ENCODE measurements at places on chromosomes 13 and 19.

- no peak for DNase-seq
Observed at GRCh38 chr19:48085076-48085475, 25.5 kb downstream of the PLA2G4C start.

DNA sequence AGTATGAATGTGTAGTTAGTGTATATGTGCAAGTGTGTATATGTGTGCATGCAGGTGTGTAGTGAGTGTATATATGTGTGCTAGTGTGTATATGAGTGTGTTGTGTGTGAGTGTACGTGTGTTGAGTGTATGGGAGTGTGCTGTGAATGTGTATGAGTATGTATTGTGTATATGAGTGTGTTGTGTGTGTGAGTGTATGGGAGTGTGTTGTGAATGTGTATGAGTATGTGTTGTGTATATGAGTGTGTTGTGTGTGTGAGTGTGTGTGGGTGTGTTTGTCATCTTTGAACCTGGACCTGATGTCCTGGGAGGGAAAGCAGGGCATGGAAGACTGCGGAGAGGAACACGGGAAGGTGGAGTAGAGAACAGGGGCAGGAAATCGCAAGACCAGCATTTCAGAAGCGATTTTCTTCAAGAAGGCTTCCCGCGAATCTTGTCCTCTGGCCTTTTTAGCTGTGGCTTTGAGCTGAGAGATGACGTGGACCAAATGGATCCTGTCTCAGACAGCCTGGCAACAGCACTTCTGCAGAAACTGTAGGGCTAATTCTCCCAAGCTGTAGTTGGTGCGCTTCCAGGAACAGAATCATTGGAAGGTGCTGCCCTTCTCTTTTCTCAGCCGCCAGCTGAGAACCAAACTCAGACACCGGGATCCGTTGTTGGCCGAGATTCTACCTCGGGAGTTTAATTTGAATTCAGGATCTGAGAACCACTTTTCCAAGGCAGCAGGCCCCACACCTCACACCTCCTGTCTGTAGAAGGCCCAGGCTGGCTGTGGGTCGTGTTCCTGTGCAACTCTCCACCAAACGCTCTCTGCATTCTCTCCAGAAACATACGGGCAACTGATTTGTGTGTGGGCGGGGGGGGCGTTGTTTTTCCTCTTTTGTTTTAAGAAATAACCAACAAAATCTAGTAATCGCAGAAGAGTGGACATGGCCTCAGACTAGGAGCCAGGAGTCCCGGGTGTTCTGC is 94.7 kb upstream of the RAP2A start:
- no peak for DNase-seq

DNA sequence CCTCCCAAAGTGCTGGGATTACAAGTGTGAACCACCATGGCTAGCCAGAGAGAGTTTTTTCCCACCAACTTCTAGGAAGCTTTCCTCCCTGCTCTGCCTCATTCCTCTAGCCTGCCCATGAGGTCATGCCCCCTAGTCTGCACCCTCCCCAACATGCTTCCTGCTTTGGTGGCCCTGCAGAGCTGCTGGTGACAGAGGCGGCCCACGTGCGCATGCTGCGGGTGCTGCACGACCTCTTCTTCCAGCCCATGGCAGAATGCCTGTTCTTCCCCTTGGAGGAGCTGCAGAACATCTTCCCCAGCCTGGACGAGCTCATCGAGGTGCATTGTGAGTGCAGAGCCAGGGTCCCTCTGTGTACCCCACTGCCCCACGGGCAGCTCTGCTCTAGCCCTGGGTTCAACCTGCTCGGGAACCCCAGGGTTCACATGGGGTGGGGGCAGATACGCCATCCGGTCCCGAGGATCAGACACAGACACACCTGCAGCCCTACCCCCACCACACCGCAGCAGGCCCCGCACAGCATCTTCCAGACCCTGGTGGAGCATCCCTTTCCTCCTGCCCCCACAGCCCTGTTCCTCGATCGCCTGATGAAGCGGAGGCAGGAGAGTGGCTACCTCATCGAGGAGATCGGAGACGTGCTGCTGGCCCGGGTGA is 18.9 kb downstream of the ARHGEF1 start:
- no peak for DNase-seq

DNA sequence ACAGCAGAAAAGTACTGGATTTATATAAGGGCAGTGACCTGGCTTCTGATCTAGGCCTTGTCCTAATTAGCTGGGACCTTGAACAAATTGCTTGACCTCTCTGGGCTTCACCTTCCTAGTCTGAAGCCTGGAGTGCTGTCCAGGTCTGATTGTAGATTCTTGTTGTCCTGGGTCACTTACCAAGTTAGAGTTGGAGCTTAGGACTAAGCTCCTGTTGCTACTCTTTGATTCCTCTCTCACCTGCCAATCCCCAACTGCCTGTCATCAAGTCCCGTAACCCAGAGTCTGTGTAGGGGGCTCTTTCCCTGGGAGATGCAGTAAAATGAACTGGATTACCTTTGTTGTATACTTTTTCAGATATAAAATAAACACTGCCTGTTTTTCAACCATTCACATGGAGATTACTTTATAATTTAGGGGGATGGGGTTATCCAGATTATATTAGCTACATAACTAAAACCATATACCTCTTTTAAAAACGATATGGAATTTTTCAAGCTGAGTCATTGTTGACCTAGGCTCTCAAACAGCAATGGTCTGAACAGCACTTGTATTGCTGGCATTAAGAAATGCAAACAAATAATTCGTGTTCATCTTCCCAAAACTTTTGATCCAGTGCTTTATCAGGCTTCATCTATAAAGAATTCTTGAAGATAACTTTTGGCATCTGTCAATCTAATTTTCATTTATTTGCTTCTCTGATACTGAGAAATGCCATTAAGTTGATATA is 5.8 kb downstream of the ARHGAP35 start:
- no peak for DNase-seq

DNA sequence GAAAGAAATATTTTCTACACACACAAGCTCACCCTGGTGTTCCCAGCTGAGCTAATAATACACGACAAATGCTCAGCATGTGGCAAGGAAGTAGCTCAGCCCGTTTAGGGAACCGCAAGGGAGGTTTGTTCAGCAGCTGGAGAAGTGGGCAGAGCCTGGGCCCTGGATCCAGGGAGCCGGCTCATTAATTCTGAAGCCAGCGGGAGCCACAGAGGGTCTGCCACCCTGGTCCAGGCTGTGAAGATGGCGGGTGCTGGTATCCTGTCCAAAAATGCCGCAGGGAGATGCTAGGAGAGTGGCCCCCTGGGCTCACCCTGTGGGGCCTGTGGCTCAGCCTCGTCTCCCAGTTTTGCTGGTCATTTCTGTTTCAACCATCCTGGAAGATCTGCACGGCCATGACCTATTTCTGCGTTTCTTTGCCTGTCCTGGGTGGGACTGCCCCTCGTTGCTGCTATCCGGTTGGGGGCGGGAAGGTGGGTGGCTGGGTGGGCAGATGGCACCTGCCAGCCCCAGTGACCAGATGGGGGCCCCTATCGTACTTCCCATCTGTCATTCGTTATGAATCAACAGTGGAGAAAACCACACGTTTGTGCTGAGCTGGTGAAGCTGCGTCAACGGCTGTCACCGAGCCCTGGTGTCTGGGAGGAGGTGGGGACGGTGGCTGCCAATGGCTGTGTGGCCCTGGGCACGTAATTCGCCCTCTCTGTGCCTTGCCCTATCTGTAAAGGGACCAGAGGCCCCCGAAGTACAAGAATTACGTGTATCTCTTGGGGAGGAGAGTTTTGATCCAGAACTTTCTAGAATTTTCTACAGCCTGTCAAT is 2.7 kb upstream of the GNA15 start:
- DNase-seq = peak; percentile 70

DNA sequence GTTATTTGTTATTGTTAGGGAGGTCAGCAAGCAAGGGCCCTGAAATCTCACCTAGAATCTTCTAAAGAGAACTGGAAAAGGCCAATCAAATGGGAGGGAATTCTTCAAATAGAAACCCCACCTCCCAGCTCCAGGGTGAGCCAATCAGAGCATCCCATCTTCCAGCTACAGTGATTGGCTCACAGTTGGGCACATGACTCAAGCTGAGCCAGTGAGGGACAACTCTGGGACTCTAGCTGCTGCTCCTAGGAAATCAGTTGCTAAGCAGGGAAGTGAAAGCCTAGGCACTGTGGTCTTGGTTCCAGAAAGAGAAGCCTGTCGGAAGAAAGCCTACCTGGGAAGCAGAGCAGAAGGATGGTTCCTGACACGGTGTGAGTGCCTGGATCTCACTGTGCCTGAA is 13.4 kb downstream of the TM6SF2 start:
- no peak for DNase-seq

GRCh38 chr19:7120499-7120898 is 51.0 kb downstream of the ZNF557 start:
- no peak for DNase-seq

DNA sequence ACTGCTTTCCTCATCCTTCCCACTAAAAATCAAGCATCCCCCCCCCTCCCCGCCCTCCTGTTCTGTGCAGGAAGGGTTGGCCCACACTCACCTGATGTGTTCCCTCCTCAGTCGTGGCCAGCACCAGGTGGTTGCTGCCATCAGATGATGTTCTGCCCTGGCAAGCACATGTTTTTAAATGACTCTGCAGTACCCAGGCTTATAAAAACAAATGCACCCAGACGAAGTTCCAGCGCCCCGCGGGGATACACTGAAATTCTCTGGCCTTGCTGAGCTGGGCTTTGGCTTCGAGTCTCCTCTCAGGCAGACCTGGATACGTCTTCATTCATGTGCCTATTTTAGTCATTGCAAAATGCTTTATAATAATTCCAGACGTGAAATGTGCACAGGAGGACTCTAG is 316.3 kb downstream of the DLEU7 start:
- no peak for DNase-seq

DNA sequence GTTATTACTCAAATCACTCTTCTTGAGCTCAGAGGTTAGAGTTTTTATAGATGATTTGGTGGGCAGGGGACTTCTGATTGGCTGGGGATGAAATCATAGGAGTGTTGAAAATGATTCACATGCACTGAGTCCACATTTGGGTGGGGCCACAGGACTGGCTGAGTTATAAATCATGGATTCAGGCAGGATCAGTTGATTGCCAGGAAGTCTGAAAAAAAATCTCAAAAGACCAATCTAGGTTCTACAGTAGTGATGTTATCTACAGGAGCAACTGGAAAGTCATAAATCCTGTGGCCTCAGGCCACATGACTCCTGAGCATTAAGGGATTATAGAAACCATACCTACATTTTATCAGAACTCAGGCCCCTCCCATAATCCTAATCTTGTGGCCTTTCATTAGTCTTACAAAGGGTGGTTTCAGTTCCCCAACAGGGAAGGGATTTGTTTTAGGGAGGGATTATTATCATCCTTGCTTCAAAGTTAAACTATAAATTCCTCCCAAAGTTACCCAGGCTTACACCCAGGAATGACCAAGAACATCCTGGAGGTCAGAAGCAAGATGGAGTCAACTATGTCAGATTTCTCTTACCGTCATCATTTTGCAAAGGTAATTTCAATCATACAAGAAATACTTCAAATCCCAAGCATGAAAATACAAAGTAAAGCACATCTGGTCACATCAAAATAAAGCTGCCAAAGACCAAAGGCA is 5.6 kb upstream of the CCDC70 start:
- no peak for DNase-seq

DNA sequence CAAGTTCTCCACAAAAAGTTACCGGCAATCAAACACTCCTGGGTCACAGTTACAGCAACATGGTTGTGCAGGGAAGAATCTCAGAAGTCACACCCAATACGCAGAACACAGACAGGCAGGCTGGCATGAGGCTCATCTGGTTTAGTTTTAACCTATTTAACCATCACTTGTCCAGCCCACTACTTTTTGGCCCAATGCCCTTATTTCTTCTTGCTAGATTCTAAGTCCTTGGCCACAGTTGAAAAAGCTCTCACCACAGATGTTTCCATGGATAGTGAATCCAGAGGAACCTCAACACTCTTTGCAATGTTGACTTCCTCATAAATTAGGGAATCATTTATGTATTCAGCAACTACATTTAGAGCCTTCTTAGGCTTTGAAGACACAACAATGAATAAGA is 50.7 kb upstream of the FNDC3A start:
- no peak for DNase-seq

DNA sequence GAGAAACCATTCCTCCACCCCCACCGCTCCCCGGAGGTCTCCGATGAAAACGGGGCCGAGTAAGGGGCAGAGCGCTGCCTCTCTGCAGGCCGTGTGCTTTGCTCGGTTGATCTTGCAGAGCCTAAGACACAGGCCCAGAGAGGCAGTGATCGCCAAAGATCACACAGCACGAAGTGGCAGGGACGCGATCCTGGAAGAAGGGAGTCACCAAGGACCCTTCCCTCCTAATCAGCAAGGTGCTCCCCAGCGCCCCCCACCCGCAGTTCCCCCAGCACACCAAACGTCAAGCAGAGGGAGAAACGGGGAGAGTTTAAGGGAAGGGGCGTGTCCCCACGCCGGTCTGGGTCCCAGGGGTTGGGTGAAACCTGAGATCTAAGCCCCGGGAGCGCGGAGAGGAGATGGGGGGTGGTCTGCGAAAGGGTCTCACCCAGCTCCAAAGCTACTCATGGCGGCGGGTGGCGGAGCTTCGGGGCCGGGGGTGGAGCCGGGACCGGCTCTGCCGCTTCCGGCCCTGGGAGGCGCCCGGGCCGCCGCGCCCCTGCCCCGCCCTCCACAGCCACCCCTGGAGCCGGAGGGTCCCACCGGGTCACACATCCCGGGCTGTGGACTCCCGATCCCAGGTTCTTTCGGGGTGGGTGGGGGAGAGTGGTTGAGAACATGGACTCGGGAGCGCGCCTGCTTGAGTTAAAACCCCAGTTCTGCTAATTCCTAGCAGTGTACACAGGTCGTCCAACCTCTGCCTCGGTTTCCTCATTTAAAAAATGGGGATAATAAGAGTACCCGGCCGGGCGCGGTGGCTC is at the start of gene EML2:
EML2 (minus strand) TSS at position 468 of the 800 bp plus-strand sequence; CDS start at position 447, 21 bp downstream.
- DNase-seq = peak; percentile 48

- DNase-seq = no peak
Observed at GRCh38 chr13:113437408-113438010, 15.8 kb downstream of the ADPRHL1 start.

GRCh38 chr13:24683838-24684599 is 3.8 kb downstream of the ATP12A start:
- DNase-seq = peak; percentile 49

GRCh38 chr19:23992348-23992747 is 77.7 kb downstream of the ZNF726 start:
- no peak for DNase-seq

GRCh38 chr19:38233740-38234251 is 9.8 kb upstream of the DPF1 start:
- DNase-seq = peak; percentile 80

- DNase-seq = no peak
Observed at GRCh38 chr13:42699912-42700311, 81.5 kb upstream of the FAM216B start.

DNA sequence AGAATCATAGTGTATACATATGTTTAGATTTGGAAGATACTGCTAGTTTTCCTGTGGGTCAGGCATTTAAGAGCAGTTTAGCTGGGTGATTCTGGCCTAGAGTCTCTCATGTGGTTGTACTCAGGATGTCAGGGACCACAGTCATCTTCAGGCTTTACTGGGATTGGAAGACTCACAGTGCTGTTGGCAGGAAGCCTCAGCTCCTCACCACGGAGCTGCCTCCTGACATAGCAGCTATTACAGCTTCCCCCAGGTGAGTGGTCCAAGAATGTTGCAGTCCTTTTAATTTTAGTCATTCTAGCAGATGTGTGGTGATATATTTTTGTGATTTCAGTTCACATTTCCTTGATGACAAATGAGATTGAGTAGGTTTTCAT is 16.9 kb upstream of the GPR18 start:
- peak; percentile 64 for DNase-seq
